ENCODE measurements at places on chromosomes 5 and 9. TPM values are rescaled to one million over a fixed set of nuclear protein-coding genes. Genes with fewer than 3 reads are reported as not detected.

CERCAM gene
- 42.0 TPM for total RNA-seq

STPG3 gene
- not detected for total RNA-seq

ERCC6L2 gene
- 58.3 TPM for total RNA-seq

WDR38 gene
- total RNA-seq = 0.78 TPM

YIPF5 gene
- total RNA-seq = 18.9 TPM

DNA sequence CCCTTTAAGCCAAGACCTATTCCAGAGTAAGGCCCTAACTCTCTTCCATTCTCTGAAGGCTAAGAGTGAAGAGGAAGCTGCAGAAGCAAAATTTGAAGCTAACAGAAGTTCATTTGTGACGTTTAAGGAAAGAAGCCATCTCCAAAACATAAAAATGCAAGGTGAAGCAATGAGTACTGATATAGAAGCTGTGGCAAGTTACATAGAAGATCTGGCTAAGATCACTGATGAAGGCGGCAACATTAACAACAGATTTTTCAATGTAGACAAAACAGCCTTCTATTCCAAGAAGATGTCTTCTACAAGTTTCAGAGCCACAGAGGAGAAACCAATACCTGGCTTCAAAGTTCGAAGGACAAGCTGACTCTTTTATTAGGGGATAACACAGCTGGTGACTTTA, 1143.4 kb downstream of the CDH12 start:
- H3K36me3 ChIP-seq = no peaks in the 10 kb centered on the region
- H3K4me3 ChIP-seq = no peak overlapping the region
- DNase-seq = no peak
- no peaks in the 10 kb centered on the region for H3K4me1 ChIP-seq

- no peaks in the 10 kb centered on the region for H3K36me3 ChIP-seq
- no peaks in the 10 kb centered on the region for H3K27me3 ChIP-seq
- no peak for DNase-seq
- H3K4me3 ChIP-seq = no peak overlapping the region
These were observed 58.5 kb downstream of the MAT2B start for GRCh38 chr5:163563880-163564279.

DNA sequence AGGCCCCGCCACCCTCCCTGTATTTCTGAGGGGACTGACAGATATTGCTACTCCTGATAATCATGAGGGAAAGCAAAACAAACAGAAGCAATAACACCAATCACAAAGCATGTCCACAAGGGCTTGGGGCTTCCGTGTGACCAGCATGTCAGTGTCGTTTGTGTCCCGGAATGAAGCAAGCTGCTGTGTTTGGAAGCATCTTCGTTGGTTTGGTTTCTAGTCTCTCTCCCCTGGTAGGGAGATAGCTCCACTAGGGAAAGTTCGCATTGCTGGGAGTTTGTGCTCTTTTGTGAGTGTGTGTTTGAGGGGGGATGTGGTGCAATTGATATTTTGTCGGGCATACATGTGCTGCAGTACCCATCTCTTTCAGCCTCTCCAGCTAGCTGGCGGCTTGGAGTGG, 1.4 kb downstream of the GRIA1 start:
- no peak overlapping the region for H3K27ac ChIP-seq
- H3K36me3 ChIP-seq = no peaks in the 10 kb centered on the region
- DNase-seq = no peak
- no peaks in the 10 kb centered on the region for H3K27me3 ChIP-seq

DNA sequence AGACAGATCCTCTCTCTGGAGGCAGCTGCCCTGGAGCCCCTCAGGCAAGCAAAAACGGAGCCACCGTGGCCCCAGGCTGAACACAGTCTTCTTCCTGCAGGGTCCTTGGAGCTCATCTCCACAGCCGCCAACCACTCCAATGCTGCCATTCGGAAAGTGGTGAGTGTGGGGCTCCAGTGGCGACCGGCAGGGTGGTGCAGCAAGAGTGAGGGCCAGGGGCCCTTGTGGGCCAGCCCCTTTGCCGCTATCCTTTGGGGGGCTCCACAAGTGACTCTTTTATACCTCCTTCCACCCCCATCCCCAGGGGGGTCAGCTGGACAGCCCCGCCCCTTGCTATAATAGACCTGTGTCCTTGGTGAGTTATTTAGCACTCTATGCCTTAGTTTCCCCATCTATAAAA, 47.4 kb upstream of the SUSD3 start:
- H3K4me3 ChIP-seq = no peak overlapping the region
- H3K36me3 ChIP-seq = no peaks in the 10 kb centered on the region
- no peaks in the 10 kb centered on the region for H3K4me1 ChIP-seq
- no peak for DNase-seq
- H3K27ac ChIP-seq = no peak overlapping the region

DNA sequence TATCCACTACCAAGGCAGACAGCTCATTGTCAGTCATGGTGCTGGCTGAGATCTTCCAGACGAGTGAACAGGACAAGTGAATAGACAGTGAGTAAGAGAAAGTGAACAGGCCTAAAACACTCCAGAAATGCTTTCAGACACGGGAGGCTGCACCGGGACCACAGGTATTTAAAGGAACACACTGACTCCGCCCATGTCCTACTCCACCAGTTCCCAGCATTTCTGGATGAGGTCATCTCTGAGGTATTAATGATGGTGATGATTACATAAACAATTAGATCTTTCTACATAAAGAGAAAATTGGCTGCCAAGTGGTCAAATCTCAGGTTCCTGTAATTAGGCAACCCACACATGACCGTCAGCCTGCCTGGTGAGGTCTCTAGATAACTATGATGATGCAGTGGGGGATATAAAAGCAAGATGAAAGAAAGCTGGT, at the start of gene ACTBL2:
TSS of gene ACTBL2 (minus strand) at position 141 of the 436 bp plus-strand sequence. CDS start at position 37, 104 bp downstream.
- no peak within 1 kb of the TSS for H3K27ac ChIP-seq
- DNase-seq = no peak
- no peak within 1 kb of the TSS for H3K4me3 ChIP-seq

- peaks cover 11% of the 10 kb centered on the region for H3K4me1 ChIP-seq
- H3K36me3 ChIP-seq = no peaks in the 10 kb centered on the region
- H3K4me3 ChIP-seq = no peak overlapping the region
These were observed 100.0 kb downstream of the PSD2 start for GRCh38 chr5:139895647-139896046.

- H3K36me3 ChIP-seq = no peaks in the 10 kb centered on the region
- H3K27me3 ChIP-seq = no peaks in the 10 kb centered on the region
- no peak overlapping the region for H3K27ac ChIP-seq
- H3K4me3 ChIP-seq = no peak overlapping the region
These were observed 146.9 kb upstream of the MRPS30 start for GRCh38 chr5:44661851-44662250.

DNA sequence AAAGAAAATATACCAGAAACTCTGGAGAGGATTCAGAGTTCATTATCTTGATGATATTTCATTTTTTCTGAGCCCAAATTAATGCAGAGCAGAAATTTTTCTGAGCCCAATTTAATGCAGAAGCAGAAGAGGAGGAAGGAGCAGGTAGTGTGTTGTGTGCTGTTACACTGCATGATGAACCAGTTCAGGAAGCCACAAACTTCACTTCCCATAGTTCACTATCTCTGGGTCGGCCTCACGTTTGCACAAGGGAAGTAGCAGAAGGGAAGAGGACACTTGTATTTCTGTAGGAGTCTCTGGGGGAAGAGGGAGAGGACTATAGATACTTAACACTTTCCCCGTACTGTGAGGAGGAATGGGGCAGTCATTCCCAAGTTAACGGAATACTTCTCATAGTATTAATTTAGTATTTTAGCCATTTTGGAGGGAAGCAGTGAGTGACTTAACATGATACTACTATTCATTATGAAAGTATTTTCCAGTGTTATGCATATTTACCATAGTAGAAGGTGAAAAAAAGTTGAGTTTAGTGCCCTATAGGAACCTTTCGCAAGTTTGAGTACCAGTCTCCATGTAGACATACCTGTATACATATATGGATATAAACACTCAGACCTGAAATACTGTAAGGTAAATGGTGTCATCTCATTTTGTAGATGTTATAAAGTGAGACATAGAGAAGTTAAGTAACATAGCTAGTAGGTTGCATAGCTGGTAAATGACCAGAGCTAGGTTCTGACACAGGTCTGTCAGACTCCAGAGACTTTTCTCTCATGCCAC, 30.0 kb downstream of the XPA start:
- DNase-seq = no peak
- H3K4me1 ChIP-seq = no peaks in the 10 kb centered on the region
- H3K36me3 ChIP-seq = peaks cover 40% of the 10 kb centered on the region
- no peak overlapping the region for H3K27ac ChIP-seq
- H3K27me3 ChIP-seq = no peaks in the 10 kb centered on the region

- H3K27me3 ChIP-seq = no peaks in the 10 kb centered on the region
- H3K4me1 ChIP-seq = no peaks in the 10 kb centered on the region
These were observed 364.1 kb upstream of the RORB start for GRCh38 chr9:74132986-74133385.

DNA sequence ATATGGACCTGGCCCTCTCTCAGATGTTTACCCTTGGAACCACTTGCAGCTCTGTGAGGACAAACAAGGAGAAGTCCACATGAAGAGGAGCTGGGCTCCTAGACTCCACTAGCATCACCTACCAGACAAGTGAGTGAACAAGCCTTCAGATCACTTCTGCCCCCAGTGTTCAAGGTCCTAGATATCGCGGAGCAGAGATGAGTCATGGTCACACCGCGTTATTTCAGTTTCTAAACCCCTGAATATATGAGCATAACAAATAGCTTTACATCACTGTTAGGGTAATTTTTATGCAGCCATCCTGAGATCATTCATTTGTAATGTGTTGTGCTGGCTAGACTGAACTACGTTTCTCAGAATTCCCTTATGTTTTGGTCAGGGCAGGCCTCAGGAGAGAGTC, 77.0 kb upstream of the DAP start:
- no peaks in the 10 kb centered on the region for H3K36me3 ChIP-seq
- no peak for DNase-seq
- H3K4me3 ChIP-seq = no peak overlapping the region
- no peaks in the 10 kb centered on the region for H3K27me3 ChIP-seq
- H3K4me1 ChIP-seq = no peaks in the 10 kb centered on the region

DNA sequence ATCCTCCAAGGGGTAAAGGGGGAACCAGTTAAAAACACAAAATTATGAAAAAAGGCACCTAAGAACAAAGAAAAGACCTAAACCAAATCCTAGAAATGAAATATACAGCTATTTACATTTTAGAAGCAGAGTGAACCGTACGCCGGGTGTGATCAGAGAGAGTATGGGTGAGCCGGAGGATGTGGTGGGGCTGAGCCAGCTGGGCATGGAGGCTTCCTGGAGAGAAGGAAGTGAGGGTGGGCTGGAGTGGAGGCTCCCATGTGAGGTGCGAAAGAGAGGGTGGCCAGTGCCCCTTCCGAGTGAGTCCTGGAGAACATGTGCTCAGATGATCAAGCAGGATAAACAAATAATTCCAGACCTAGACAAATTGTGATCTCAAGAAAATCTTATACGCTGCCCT, 111.6 kb downstream of the CACNA1B start:
- no peaks in the 10 kb centered on the region for H3K27me3 ChIP-seq
- H3K4me3 ChIP-seq = no peak overlapping the region
- H3K4me1 ChIP-seq = no peaks in the 10 kb centered on the region
- DNase-seq = no peak
- no peaks in the 10 kb centered on the region for H3K36me3 ChIP-seq
- no peak overlapping the region for H3K27ac ChIP-seq

DNA sequence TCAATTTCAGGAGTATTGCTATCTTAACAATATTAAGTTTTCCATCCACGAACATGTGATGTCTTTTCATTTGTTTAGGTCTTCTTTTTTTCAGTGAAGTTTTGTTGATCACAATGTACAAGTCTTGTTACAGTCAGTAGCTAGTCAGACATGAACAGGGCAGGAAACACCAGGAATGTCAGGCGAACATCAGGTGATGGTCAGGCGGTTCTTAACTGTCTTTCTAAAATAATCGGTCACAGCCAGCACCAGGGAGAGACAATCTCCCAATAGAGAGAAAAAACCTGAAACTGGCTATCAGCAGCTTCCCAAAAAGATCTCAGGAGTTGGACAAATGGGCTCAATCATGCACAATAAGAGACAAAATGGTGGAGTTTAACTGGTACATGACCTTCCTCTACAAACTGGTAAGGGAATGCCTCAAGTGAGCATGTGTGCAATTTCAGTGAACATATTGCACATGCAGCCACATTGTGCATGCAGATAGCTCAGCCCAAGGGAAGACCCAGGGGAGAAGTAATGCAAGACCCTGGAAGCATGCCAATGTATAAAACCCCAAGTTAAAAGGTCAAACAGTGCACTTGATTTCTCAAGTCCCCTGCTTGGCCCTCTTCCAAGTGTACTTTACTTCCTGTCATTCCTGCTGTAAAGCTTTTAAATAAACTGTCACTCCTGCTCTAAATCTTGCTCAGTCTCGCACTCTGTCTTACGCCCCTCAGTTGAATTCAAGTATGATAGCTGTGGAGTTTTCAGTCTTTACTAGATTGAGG, 176.1 kb upstream of the RASEF start:
- no peak overlapping the region for H3K4me3 ChIP-seq
- H3K36me3 ChIP-seq = no peaks in the 10 kb centered on the region
- no peaks in the 10 kb centered on the region for H3K27me3 ChIP-seq
- H3K27ac ChIP-seq = no peak overlapping the region

GRCh38 chr9:33620738-33621439, 96.8 kb downstream of the ANKRD18B start:
- no peak for DNase-seq
- no peaks in the 10 kb centered on the region for H3K27me3 ChIP-seq
- H3K4me3 ChIP-seq = no peak overlapping the region
- peaks cover 5% of the 10 kb centered on the region for H3K4me1 ChIP-seq
